ENCODE measurements at places on chromosomes 13 and 19. TPM values are rescaled to one million over a fixed set of nuclear protein-coding genes. Genes with fewer than 3 reads are reported as not detected.

The TEX26 gene
- not detected for total RNA-seq

The ERICH6B gene
- total RNA-seq = not detected

The NKPD1 gene
- total RNA-seq = 0.24 TPM

The CBLC gene
- total RNA-seq = not detected

The KLK15 gene
- total RNA-seq = not detected

The TMEM59L gene
- total RNA-seq = not detected

The PSG7 gene
- total RNA-seq = not detected

The PRSS57 gene
- total RNA-seq = not detected

The CYP4F2 gene
- not detected for total RNA-seq

The CYP4F12 gene
- total RNA-seq = not detected

The SYNGR4 gene
- not detected for total RNA-seq

The APLP1 gene
- 1.2 TPM for total RNA-seq

The CCNA1 gene
- total RNA-seq = not detected

The IRS2 gene
- 7.7 TPM for total RNA-seq

The LILRA1 gene
- total RNA-seq = not detected

The ZNF816 gene
- 13.0 TPM for total RNA-seq

The LAIR1 gene
- total RNA-seq = 100 TPM

The RTBDN gene
- total RNA-seq = not detected

The VSIG10L gene
- 0.28 TPM for total RNA-seq

The INSL3 gene
- 7.4 TPM for total RNA-seq

The PEPD gene
- 36.1 TPM for total RNA-seq

The CLEC4M gene
- total RNA-seq = not detected

The RINL gene
- 64.4 TPM for total RNA-seq

The CEACAM6 gene
- total RNA-seq = not detected

The OR7C1 gene
- not detected for total RNA-seq

The PALM gene
- total RNA-seq = not detected

The ZNF548 gene
- total RNA-seq = 42.4 TPM

The ZNF728 gene
- total RNA-seq = not detected

The SIAH3 gene
- total RNA-seq = 0.08 TPM

The POLRMT gene
- total RNA-seq = 51.6 TPM

The ADAMTS10 gene
- 19.3 TPM for total RNA-seq

The ZNF426 gene
- 16.5 TPM for total RNA-seq

The COMP gene
- not detected for total RNA-seq

The COL4A1 gene
- 0.41 TPM for total RNA-seq

The ZNF460 gene
- 39.4 TPM for total RNA-seq

The LHB gene
- not detected for total RNA-seq

The ZNF229 gene
- 0.66 TPM for total RNA-seq

The PRPF31 gene
- total RNA-seq = 63.1 TPM

The LGI4 gene
- 1.0 TPM for total RNA-seq

The CD320 gene
- 33.3 TPM for total RNA-seq

The ZIK1 gene
- total RNA-seq = 8.0 TPM

The KCNN4 gene
- total RNA-seq = 28.8 TPM

The PARP4 gene
- 54.5 TPM for total RNA-seq

The SLC10A2 gene
- total RNA-seq = not detected

The ZNF541 gene
- total RNA-seq = 0.30 TPM

The MYO1F gene
- total RNA-seq = 269 TPM

The TLE6 gene
- total RNA-seq = 1.2 TPM

The DYRK1B gene
- total RNA-seq = 13.4 TPM

The SLC46A3 gene
- 16.9 TPM for total RNA-seq

The CACNA1A gene
- 1.2 TPM for total RNA-seq

The ZNF470 gene
- total RNA-seq = 4.7 TPM

The IRGC gene
- not detected for total RNA-seq

The ZNF837 gene
- total RNA-seq = 2.3 TPM

The BSPH1 gene
- total RNA-seq = not detected

The SPACA4 gene
- total RNA-seq = not detected

The PSG11 gene
- total RNA-seq = not detected

Measured in activated naive CD4-positive, alpha-beta T cell treated with anti-CD3 and anti-CD28 coated beads, Interleukin-2, amount 10 ng/mL, durations not matched to agents 5 hours and 36 hours (primary cell).